Esophagus mucosa (tissue), 1 donor: ENCODE measurements at places on chromosomes 11 and 22. TPM values are rescaled to one million over a fixed set of nuclear protein-coding genes. Genes with fewer than 3 reads are reported as not detected.

The DCDC1 gene
- not detected for total RNA-seq

The C11orf16 gene
- not detected for total RNA-seq

The NR1H3 gene
- 5.8 TPM for total RNA-seq

The SFI1 gene
- total RNA-seq, result 12.5 TPM

The SCGB1D4 gene
- not detected for total RNA-seq

The UPK3A gene
- not detected for total RNA-seq

The EHF gene
- 342 TPM for total RNA-seq

The QSER1 gene
- total RNA-seq, result 28.3 TPM

The EXPH5 gene
- total RNA-seq, result 24.6 TPM

The CHRDL2 gene
- total RNA-seq, result 2.0 TPM

The HSPB2 gene
- 0.32 TPM for total RNA-seq

The SLC22A6 gene
- total RNA-seq, result not detected

The NAALADL1 gene
- 2.7 TPM for total RNA-seq

The BEST1 gene
- 0.44 TPM for total RNA-seq

The H19 gene
- 6.5 TPM for total RNA-seq

The KDM4E gene
- not detected for total RNA-seq

The GAS2L1 gene
- total RNA-seq, result 27.7 TPM

The POTEH gene
- total RNA-seq, result not detected

The NLRP14 gene
- total RNA-seq, result not detected

The CKAP5 gene
- total RNA-seq, result 48.7 TPM

The MAPK8IP1 gene
- total RNA-seq, result 1.1 TPM

The RFPL1 gene
- total RNA-seq, result not detected

The DBX1 gene
- total RNA-seq, result not detected

The MIEF1 gene
- total RNA-seq, result 16.7 TPM

The OR8H3 gene
- total RNA-seq, result not detected

The NLRP10 gene
- not detected for total RNA-seq

The APOL5 gene
- not detected for total RNA-seq

The CARD10 gene
- total RNA-seq, result 10.5 TPM

The C11orf87 gene
- 0.12 TPM for total RNA-seq

The NRIP3 gene
- total RNA-seq, result 0.80 TPM

The HBG2 gene
- total RNA-seq, result not detected

The FREY1 gene
- 0.56 TPM for total RNA-seq

The GAS2 gene
- total RNA-seq, result 1.2 TPM
